ENCODE measurements at places on chromosomes 4 and X. TPM values are rescaled to one million over a fixed set of nuclear protein-coding genes. Genes with fewer than 3 reads are reported as not detected.

The XAGE1A gene
- polyA plus RNA-seq: not detected

The CEP135 gene
- polyA plus RNA-seq: 2.0 TPM

The SEPSECS gene
- polyA plus RNA-seq: 1.9 TPM

The MAGEA6 gene
- polyA plus RNA-seq: 0.08 TPM

The GATA1 gene
- polyA plus RNA-seq: 0.05 TPM

The METAP1 gene
- 37.1 TPM for polyA plus RNA-seq

The DMRTC1 gene
- not detected for polyA plus RNA-seq

The NDST4 gene
- not detected for polyA plus RNA-seq

The ADD1 gene
- 219 TPM for polyA plus RNA-seq

The CXorf65 gene
- not detected for polyA plus RNA-seq

The RENBP gene
- 26.5 TPM for polyA plus RNA-seq

The FRMD7 gene
- polyA plus RNA-seq: not detected

The UCP1 gene
- 0.22 TPM for polyA plus RNA-seq
